ENCODE measurements at places on chromosomes 5 and 9.

GRCh38 chr5:76514292-76514691, 108.9 kb downstream of the F2RL2 start:
- DNase-seq, result no peak

GRCh38 chr5:155514105-155514563, 500.6 kb downstream of the KIF4B start:
- DNase-seq, result no peak

DNA sequence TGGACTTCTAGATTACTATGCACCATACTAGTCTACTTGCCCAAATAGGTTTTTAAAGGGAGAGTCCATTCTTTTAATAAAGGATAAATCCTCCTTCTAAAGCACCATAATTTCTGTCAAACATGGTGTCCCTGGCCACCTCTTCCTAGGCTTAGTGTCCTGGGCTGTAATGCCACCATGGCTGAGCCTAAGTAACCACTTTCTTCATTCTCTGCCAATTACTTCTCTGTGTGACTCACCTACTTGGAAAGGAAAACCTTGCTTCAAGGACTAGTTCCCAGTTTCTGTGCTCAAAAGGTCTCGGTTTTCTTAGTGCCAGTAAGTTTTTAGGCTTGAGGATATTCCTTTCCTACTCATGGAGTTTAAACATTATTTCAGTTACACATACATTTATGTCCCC, 273.4 kb downstream of the DENND1A start:
- no peak for DNase-seq

GRCh38 chr5:127418974-127419682, 98.3 kb upstream of the PRRC1 start:
- DNase-seq, result no peak

DNA sequence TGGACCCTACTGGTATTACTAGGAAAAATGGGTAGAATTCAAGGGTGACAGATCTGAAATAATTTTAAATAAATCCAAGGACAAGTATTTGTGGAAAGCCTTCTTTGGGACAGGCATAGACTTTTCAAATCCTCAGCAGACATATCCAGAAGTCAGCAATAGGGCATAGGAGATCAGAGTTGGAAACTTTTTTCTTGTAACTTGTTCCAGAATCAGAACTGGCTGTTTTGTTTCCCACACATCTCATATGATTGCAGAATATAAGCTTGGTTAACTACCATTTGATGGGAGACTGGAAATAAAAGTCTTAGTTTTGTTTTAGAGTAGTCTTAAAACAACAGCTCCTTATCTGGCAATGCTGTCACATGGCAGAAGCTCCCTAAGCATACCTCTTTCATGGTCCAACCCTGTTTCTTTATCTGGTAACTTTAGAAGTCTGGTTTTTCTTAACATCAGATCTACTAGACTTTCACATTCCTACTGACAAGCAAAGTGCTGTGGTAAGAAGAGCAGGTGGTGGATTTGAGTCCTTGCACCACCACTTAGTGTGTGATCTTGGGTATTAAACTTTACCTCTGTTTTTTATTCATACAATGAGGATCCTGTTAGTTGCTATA, 25.1 kb downstream of the XRCC4 start:
- DNase-seq, result peak; percentile 24

GRCh38 chr9:136010615-136011361, 49.6 kb upstream of the UBAC1 start:
- no peak for DNase-seq

GRCh38 chr9:135242049-135242396, 154.6 kb downstream of the OLFM1 start:
- no peak for DNase-seq

GRCh38 chr9:130770679-130771442, 64.2 kb upstream of the ABL1 start:
- DNase-seq, result peak; percentile 83

- no peak for DNase-seq
Measured at GRCh38 chr9:127588740-127589506, 23.2 kb upstream of the STXBP1 start.

- no peak for DNase-seq
Measured at GRCh38 chr5:45484781-45485180, 211.4 kb downstream of the HCN1 start.

DNA sequence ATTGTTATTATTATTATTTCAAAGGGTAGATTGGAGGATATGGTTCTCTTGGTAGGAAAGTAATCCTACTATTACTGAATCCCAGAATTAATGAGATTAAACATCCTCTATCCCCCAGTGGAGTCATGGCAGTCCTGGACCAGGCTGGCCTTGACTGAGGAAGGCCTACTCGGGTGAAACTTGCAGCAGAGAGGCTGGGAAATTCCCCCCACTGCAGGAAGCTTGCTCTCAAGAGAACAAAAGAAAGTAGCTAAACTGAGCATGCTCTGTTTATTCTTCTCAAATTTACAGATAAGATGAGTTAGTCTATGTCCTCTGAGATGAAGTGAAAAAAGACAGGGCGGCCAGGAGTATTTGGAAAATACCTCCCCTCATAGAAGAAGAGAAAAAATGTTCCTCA, 233.9 kb upstream of the RPS23 start:
- no peak for DNase-seq

- no peak for DNase-seq
Measured at GRCh38 chr5:96463091-96463490, 30.0 kb upstream of the PCSK1 start.

- DNase-seq, result no peak
Measured at GRCh38 chr5:4083591-4084337, 488.1 kb downstream of the IRX1 start.

GRCh38 chr9:134620751-134621557, 20.6 kb upstream of the COL5A1 start:
- DNase-seq, result no peak

DNA sequence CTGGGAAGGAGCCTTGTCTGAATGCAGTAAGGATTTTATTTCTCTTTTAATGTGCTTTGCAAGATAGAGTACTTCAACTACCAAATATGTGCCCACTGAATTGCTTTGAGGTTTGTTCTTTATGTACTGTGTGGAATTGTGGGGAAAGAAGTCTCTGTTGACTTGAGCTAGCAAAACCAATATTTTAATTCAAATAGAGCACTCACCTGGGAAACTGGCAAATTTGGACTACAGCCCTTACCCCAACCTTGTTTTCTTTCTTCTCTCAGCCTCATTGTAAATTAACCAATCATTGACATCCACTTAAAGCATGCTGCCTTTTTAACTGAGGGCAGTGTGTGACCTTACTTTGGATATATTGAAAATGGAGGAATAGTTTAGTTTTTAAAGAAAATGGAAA, 409.0 kb downstream of the SPATA31D1 start:
- no peak for DNase-seq

DNA sequence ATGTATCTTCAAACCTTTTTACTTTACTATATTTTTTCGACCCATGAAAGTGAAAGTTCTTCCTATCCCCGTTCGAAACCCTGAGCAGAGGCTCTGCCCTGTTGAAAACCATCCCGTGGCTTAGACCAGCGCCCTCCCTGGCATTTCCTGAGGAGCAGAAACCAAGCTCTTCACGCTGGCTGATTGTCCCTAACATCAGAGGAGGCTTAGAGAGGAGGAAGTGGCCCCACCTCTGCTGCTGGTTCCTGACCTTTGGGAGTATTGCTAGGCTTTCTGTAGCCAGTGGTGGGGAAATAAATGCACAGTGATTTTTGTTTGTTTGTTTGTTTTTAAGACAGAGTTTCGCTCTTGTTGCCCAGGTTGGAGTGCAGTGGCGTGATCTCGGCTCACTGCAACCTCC, 4.2 kb upstream of the PTGES start:
- DNase-seq, result peak; percentile 53

- DNase-seq, result no peak
Measured at GRCh38 chr9:88786291-88787079, 204.8 kb upstream of the S1PR3 start.

GRCh38 chr5:125011419-125011818, 265.0 kb upstream of the ZNF608 start:
- no peak for DNase-seq

- no peak for DNase-seq
Measured at GRCh38 chr5:132064140-132064539, 3.7 kb downstream of the IL3 start.

DNA sequence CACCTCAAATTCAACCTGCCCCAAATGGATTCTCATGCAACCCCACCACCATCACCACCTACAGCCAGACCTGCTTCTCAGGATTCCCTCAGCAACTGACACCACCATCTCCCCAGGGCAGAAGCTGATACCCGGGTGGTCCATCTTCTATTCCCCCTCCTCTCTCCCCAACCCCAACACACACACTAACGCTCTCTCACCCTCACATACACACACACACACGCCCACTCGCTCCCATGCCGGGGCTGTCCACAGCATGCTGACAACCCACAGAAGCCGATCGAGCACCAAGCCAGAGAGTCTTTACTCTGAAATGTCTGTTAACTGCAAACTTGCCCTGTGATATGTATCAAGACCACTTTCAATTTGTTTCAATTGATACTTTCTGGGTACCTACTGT, 28.4 kb downstream of the B4GALT1 start:
- no peak for DNase-seq

- no peak for DNase-seq
Measured at GRCh38 chr9:136697821-136698526, 10.7 kb upstream of the AGPAT2 start.

GRCh38 chr5:85646036-85646435, 971.7 kb upstream of the COX7C start:
- DNase-seq, result no peak

- DNase-seq, result no peak
Measured at GRCh38 chr9:22206833-22207232, 197.7 kb upstream of the CDKN2B start.

- DNase-seq, result no peak
Measured at GRCh38 chr9:98127226-98127625, 8.2 kb upstream of the TRIM14 start.

DNA sequence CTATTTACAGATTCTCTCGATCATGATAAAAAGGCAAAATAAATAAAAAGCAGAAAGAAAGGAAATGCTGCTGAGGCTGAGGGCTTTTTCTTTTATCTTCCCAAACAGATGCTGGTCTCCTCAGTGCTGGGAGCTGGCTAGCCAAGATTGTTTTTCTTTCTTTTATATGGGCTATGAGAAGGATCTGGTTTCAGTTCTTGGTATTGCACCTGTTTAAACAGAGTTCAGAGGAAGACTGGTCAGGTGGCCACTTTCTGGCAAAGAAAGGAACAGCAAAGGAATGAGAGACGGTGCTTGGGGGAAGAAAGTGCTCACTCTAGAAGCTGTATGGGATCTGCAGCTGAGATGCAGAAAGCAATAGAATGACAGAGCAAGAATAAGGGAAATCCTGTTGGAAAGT, 88.9 kb downstream of the SLF1 start:
- DNase-seq, result no peak

- DNase-seq, result peak; percentile 5
Measured at GRCh38 chr5:121797681-121798518, 53.8 kb upstream of the FTMT start.

DNA sequence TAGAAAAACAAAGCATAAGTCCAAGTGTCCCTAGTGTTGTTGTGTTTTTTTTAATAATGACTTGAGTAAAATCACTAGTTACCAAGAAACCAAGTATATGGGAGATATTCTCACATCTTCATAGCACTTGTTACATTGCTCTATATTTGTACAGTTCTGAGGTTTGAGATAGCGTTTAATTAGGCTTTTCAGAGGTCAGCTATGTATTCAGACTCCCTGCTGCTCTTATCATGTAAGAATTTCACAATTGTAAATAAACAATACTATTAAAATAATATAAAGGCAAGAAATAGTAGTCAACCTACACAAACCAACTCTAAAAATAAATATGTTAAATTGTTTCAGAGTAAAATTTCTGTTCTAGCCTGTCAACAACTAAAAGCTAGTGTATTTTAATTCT, 761.9 kb upstream of the FAM174A start:
- DNase-seq, result no peak

Measured in SK-MEL-5 (cell line).